ENCODE measurements at places on chromosomes 6 and 20. TPM values are rescaled to one million over a fixed set of nuclear protein-coding genes. Genes with fewer than 3 reads are reported as not detected.

HSPA12B gene
- total RNA-seq, result 1.1 TPM

FANCE gene
- 20.4 TPM for total RNA-seq

FAM135A gene
- 30.9 TPM for total RNA-seq

KHDC1L gene
- not detected for total RNA-seq

GRCh38 chr6:56232436-56232835 lies 14.9 kb downstream of the COL21A1 start:
- DNase-seq, result no peak

- DNase-seq, result no peak
Observed at GRCh38 chr6:167858842-167859664, 32.3 kb downstream of the AFDN start.

DNA sequence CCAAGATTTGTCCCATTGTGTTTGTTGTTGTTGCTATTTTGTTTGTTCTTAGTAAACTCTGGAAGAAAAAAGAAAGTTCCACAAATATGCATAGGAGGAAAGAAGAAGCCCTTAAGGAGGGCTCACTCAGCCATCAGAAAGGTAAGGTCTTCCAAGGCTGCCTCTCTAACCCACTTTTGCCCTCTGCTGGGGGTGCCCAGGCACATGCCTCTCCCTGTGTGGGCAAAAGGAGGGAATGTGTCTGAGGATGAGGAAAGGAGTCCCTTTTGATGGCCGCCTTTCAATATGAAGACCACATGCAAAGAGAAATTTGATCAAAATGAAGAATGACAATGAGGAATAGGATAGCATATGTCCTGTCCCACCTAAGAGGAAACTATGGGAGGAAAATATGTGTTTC lies 248.2 kb upstream of the POU3F2 start:
- no peak for DNase-seq

- DNase-seq, result no peak
Observed at GRCh38 chr20:13745784-13746183, 38.9 kb downstream of the ESF1 start.
